ENCODE measurements at places on chromosomes 16 and 17.

DNA sequence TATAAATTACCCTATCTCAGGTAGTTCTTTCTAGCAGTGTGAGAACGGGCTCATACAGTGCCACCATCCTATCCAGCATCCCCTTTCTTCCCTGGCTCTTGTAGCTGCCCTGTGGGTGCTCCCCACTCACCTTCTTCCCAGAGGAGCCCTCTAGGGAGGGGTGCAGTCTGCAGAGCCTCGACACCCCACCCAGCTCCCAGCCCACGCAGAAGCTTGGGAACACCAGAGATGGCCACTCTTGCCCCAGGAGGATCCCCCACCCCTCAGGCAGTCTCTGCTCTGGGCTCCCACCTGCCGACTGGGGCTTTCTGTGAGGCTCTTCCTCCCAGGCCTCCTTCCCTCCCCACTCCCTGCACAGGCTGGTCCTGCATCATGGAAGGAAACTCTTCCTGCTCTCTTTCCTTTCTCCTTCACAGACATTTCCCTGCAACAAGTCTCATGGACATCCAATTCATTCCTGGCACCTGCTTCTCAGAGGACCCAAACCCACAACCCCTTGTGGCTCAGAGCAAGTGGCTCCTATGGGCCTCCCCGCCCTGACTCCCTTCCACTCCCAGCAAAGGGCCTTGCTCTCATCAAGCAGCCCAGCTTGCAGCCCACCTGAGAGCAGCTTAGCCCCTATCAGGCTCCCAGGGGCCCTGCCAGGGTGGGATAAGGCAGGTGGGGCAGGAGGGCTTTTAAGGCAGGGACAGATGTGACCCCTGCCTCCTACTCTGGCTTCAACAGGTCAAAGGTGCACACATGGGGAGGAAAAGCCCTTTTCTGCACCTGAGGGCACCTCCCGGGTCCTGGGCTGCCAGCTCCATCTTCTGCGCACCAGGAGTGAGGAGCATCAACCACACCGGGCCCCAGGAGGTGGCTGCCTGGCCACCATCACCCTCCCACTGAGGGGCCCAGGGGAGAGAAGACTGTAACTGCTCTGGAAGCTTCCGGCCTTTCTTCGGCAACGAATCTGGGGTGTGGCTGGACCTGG, 263.8 kb upstream of the TNRC6C start:
- no peak for DNase-seq

GRCh38 chr16:1729026-1729425, 23.0 kb downstream of the MAPK8IP3 start:
- DNase-seq, result no peak

DNA sequence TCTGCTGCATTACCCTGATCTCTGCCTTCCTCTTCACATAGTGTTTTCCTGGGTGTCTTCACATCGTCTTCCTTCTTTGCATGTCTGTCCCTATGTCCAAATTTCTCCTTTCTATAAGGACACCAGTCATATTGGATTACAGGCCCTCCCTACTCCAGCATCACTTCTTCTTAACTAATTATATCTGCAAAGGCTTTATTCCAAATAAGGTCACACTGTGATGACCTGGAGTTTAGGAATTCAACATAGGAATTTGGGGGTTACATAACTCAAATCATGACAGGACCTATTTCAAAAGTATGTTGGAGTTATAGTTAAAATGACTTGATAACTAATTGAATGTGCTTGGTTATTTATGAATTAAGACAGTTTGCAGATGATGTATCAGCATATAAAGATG, 490.5 kb upstream of the ERCC4 start:
- no peak for DNase-seq

DNA sequence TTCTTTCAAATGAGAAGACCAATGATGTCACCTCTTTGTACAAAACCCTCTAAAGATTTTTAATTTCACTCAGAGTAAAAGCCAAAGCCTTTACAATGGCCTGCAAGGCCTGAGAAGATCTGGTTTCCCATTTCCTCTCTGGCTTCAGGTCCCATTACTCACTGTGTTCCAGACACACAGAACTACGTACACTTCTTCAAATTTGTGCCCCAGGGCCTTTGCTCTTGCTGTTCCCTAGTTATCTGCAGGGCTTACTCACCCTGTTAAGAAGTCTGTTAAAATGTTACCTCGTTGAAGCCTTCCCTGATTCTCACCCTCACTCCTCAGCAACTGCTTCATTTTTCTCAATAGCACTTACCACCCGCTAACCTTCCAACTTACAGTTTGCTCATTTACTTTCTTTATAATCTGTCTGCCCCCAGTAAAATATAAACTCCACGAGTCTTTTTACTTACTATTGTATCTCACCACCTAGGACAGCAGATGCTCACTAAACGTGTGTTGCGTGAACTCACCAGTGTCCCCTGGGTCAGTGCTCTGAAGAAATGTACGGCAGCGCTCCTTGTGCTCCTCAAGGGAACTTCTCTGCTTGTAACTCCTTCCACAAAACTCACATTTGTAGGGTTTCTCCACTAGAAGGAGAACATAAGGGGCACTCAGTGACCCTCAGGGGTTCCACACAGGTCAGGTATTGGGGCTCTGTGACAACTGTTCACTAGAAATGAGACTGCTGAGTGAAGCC, 50.2 kb downstream of the GRB7 start:
- no peak for DNase-seq

GRCh38 chr17:47883589-47884426, 12.2 kb upstream of the SP2 start:
- no peak for DNase-seq

- no peak for DNase-seq
Observed at GRCh38 chr17:60832151-60832585, 154.5 kb downstream of the BCAS3 start.

DNA sequence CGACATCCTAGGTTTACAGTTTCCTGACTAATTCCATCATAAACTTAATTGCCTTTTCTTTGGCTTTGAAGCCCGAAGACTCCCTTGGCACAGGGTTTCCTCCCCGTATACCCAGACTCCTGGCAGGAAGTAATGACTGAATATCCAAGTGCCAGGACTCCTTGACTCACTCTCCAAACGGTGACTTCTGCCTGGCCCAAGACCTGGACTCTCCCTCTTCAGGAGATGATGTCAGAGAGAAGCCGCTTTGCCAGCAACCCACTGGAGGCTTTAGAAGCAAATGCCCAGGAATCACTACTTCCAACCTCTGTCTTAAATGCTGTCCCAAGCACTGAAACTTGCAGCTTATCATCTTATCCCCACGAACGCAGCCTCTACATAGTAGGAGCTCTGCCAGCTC, 146.5 kb downstream of the RGS9 start:
- DNase-seq, result no peak

- no peak for DNase-seq
Observed at GRCh38 chr17:47363171-47363570, 39.4 kb downstream of the EFCAB13 start.

DNA sequence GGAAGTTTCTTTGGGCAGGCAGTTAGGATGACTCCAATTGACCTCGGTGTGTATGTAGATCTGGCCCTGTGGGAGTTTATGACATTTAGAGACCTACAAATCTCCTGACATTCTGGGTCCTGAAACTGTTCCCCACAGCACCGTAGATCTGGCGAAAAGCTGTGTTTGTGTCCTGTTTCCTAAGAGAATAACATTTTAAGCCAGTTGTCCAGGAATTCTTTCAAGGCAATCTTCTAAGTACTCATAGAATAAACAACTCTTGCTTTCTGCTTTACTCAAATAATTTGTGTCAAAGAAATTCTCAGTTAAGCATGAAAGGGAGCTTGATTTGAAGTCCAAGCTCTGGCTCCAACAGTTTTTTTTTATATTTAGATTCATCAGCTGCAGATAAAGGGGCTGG, 78.5 kb upstream of the ELAC2 start:
- no peak for DNase-seq

DNA sequence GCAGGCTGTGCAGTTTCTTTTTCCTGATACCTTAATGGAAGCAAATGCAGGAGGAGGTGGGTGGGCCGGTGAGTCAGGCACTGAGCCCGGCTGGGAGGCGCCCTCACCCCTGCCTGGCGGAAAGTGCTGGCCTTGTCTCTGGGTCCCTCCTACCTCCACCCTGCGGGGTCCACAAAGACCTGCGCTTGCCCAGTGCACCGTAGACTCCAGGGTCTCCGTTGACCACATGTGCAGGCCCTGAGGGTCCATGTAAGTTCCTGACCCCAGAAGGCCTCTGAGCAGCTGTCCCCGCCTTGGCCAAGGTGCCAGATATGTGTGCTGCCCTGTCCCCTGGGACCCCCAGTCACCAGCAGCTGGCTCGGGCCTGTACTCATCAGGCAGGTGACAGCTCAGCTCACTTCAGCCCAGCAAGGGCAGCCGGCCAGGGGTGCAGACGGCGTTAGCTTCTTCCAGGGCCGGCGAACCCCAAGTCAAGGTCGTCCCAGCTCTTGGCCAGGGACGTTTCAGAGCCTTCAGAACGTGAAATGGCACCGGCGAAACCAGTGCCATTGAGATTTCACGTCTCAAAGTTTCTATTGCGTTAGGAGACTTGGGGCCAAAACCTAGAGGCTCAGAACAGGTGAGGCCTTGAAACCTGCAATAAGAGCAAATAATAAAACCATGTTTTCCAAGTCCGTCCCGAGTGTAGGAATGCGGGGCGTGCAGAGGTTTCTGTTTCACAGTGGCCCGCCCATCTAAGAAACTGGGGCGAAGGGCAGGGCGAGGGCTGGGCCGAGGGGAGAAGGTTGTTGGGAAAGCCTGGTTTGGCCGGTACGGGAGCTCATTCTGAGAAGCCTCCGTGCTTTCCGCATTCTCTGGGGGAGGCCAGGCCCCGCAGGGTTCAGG, 12.1 kb downstream of the METRNL start:
- no peak for DNase-seq

GRCh38 chr16:75660321-75660720, 12.7 kb downstream of the TERF2IP start:
- DNase-seq, result no peak

DNA sequence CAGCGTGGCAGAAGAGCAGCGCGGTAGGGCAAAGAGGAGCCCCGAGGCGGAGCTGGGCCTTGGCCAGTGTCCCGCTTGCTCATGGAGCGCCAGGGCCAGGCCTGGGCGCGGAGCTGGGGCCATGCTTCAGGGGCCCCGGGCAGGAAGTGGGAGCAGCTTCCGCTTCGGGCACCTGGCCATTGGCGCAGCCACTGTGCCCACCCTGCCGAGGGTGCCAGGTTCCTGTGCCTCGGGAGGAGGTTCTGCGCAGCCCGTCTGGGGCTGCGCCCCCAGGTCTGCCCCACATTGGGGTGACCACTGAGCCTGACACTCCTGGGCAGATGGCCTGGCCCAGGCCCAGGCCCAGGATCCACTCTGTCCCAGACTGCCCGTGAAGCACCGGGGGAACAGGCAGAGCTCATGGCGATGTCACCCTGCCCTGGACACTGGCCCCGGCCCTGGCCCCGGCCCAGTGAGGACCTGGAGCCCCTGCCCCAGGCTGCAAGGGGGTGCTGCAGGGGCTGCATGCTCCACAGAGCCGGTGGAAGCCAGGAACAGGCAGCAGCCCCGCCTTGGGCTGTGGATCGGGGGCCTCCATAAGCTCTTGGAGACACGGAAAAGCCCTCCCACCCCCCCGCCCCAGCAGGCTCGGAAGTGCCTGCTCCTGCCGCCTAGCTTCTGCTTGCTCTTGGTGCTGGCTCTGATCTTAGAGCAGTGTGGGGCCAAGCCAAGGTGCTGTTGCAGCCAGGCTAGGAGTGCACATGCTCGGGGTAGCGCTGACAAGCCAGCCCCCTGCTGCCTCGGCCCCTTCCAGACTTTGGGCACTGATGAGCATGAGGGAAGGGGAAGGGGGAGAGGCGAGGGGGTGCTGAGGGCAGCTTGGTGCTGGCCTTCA, 35.9 kb upstream of the FOXJ1 start:
- no peak for DNase-seq
